ENCODE measurements at places on chromosomes 5 and 9.

- peak; percentile 28 for DNase-seq
These were observed 79.4 kb downstream of the AMBP start for GRCh38 chr9:113998525-113999255.

DNA sequence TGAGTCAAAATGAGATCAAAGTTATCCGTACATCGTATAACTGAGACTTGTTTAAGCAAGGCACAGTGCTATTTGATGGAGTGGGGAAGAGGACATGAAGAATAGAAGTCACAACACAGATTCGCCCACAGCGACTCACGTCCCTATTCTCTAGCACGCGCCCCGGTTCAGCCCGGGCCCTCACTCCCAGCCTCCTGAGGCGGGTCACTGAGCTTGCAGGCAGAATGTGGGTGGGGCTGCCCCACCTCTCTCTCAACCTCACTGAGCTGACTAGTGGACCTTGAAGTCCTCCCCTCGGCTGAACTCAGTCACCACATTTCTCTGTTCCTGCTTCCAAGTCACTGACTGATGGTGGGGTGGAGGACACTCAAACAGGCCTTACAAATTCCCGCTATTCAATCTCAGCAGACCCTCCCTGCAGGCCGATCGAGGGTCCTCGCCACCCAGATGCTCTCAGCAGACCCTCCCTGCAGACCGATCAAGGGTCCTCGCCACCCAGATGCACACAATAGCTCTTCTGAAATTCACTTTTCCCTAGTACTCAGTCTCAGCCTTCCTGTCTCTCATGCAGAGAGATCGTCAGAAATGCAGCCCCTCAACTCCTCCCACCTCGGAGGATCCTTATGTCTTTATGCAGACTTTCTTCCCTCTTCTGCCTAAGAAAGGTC, 12.9 kb downstream of the GLDC start:
- no peak for DNase-seq

- DNase-seq = no peak
These were observed 9.4 kb downstream of the DMAC1 start for GRCh38 chr9:7790022-7790818.

DNA sequence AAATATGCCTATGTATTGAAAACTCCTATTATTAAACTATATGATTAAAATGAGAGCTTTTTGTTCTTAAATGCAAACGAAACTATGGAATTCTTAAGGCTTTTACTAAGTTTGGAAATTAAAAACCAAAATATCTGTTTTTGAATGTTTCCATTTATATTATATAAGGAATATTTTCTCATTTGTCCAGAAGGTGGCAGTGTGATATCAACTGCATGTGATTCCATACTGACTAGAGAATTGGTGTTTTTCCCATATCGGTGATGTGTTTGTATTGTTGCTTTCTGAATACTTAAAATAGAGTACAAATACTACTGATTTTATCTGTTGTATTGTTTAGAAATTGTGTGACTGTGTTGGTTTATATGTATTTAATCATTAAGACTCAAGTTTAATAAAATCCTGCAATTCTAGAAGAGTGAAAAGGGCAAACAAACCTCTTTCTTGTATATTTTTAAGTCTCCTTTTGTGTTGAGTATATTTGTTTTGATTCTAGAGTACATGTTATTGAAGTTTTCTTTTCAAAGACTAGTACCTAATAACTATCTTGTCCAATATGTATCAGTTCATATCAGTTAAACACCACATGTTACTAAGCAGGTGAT, 320.8 kb downstream of the CCDC171 start:
- DNase-seq = peak; percentile 64

DNA sequence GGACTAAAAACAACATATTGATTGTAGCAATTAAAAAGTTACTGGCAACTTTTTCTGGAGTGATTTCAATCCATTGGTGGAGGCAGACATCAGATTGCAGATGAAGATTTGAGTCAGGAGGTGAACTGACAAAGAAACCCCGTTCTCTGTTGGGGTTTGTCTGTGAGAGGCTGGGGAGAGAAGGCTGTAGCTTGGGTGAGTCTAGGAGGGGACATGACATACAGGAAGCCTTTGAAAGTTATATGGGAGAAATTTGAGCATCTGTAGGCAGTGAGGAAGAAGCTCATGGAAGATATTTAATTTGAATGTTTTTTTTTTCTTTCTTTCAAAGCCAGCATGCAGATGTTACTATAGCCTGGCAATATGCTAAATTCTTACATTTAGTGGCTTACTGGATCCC, 26.0 kb downstream of the KDM4C start:
- no peak for DNase-seq

GRCh38 chr5:44747396-44747795, 61.4 kb upstream of the MRPS30 start:
- DNase-seq = no peak

GRCh38 chr9:26727471-26727870, 165.1 kb downstream of the CAAP1 start:
- no peak for DNase-seq

DNA sequence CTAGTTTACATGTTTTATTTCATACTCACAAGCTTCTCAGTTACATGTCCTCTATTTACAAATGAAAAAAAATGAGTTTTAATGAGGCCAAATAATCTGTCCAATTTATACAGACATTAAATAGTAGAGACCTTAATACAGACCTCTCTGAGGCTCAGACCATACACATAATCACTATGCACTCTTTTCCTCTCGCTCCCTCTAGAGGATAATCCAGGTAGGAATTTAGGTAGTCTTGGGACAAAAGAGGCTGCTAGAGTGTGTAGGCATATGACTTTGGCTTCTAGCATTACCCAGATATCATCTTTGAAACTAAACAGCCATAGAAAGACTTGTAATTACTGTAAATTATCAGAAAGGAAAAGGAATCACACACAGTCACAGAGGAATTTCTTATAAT, 444.7 kb downstream of the HINT1 start:
- peak; percentile 75 for DNase-seq

- peak; percentile 61 for DNase-seq
These were observed 115.1 kb downstream of the PALM2AKAP2 start for GRCh38 chr9:109894921-109895758.

- DNase-seq = no peak
These were observed 50.1 kb upstream of the ADAMTS16 start for GRCh38 chr5:5089895-5090649.

- no peak for DNase-seq
These were observed 31.0 kb downstream of the SLC9A3 start for GRCh38 chr5:493119-493701.

GRCh38 chr5:168747987-168748777, 169.0 kb upstream of the PANK3 start:
- DNase-seq = peak; percentile 79

GRCh38 chr9:124202447-124202971, 55.2 kb upstream of the NEK6 start:
- peak; percentile 6 for DNase-seq

DNA sequence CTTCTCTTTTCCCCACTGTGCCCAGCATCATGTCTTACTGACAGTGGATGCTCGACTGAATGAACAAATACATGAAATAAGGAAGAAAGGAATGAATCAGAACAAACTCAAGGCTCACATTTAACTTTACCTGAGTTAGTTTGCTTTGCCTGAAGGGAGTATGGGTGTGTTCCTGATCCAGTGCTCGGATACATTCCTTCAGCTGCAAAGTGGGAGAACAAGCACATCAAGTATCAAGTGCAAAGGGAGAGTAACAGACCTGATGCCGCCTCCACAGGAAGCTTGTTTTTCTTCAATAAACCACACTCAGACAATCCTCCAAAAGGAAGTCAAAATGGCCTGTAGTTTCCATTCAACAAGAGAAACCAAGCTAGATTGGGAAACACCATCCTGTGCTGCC, 66.1 kb downstream of the KIF24 start:
- no peak for DNase-seq

- DNase-seq = no peak
These were observed 20.5 kb upstream of the BHMT start for GRCh38 chr5:79091064-79091463.

Data from SK-MEL-5 (cell line).